ENCODE measurements at places on chromosomes 6 and 20.
A peak's percentile ranks its signal among the peaks of the same experiment; 100 is the strongest.

DNA sequence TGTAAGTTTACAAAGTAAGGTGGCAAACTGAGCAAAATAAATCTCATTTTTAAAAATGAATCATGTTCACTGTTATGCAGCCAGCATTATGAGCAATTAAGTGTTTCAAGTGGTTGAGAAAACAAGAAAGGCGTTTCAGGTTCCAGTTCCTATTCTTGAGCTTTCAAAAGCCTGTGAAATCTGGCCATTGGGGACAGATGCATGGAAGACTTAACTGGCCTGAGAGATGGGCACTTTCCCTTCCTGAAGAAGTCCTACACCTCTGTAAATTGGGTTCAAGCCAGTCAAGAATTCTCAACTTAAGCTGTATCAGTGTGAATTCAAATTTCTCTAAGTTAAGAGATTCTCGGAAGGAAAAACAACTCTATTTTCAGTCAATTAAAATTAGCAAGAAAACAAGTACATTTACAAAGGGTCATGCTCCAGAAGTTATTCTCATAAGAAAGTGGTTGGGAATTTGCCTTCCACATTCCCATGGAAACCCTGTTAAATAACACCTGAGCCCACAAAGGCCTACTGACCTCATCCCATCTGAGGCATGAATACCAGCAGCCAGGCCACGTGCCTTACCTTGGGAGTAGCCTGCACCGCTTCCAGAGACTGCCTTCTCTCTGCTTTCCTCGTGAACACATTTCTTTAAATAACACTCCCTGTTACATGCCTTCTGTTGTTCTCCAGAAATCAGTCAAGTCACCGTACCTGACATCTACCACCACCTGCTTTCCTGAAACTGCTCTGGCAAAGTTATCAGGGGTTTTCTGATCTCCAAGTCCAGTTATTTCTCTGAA is 19.4 kb downstream of the MAP3K5 start:
- ATAC-seq = peak; percentile 68

DNA sequence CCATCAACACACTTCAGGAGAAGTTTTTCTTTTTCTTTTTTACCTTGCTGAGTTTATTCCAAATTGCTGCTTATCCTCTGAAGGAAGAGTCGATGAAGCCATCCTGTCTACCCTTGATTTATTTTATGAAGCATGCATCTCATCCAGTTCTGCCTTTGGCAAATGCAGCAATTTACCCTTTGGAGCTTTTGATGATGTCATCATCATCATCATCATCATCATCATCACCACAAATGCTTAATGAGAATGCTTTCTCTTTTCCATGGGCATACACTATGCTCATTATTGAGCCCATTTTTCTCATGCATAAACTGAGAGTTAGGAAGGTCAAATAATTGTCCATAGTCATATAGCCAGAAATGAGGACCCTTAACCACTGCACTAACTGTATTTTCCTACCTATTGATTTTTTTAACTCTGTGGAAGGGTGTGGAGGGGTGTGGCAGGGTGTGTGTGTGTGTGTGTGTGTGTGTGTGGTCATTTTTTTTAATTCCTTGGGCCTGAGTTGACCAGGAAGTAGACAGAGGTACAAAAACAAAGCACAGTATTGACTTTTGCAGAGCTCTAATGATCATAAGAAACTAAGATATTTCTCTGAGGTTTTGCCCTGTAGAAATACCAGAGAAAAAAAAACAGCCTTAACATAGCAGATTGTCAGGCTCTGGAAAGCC is 82.8 kb downstream of the COL9A1 start:
- no peak for ATAC-seq

DNA sequence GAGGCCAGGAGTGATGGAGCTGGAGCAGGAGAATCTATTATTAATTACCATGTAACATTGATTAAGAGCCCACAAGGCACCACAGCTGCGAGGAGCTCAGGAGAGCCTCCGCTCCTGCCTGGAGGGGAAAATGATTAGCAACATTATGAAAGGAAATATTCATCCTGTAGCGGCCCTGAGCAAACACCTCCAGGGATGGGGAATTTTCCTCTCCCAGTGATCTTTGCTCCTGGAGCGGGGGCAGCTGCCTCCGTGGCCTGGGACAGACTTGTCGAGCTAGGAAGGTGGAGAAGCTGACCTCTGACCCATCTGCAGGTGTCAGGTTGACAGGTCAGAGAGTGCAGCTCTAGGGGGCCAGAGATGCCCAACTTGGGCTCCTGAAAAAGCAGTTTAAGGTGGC is 40.1 kb upstream of the SIRPA start:
- ATAC-seq = no peak

DNA sequence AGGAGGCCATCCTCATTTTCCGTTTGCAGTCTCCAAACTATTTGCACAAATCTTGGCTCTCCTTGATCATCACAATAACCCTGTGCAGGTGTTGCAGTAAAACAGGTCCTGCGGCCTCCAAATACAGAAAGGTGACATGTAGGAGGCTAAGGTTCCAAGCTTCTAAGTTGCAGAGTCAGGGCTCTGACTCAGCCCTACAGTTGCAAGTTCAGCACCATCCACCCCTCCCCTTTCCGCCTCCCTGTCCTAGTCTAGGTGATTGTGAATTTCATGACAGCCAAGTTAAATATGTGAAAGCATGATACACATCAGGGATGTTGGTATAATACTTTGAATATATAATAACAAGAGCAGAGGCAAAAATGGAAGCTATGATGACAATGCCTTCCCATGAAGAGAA is 317.3 kb upstream of the CDH4 start:
- no peak for ATAC-seq

DNA sequence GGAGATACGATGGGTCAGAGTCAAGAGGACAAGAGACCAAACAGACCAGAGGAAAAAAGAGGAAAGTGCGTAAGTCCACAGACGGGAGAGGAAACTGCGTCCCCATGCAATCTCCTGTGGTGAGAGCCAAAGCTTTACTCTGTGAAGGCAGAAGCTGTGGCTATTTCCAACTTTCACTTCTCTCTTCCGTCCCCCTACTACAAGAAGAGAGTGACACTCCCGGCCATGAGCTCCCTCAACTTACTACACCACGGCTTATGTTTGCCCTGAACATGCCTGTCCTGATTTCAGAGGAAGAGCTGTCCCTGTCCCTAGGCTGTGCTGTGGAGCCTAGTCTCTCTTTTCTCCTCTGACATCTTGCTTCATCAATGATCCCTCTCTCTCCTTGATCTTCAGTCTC is 11.5 kb upstream of the SSR1 start:
- peak; percentile 92 for ATAC-seq

- ATAC-seq = no peak
Observed at GRCh38 chr6:42200035-42200434, 5.3 kb upstream of the GUCA1B start.

- ATAC-seq = no peak
Observed at GRCh38 chr20:20793591-20793990, 81.1 kb upstream of the RALGAPA2 start.

DNA sequence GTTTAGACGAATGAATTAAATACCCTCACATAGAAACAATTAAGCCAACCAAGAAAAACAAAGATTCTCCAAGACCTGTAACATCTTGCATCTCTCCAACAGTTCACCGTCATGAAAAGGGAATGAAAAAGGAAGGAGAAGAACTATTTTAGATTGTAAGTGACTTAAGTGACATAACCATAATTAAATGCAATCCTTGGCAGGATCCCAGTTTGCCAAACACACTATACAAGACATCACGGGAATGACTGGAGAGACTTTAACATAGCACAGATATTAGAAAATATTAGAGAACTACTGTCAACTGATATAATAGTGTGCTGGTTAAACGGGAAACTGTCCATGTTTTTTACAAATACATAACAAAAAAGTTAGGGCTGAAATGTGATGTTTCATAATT is 22.2 kb downstream of the EPB41L2 start:
- no peak for ATAC-seq

- ATAC-seq = no peak
Observed at GRCh38 chr6:112468359-112468758, 121.2 kb downstream of the RFPL4B start.

DNA sequence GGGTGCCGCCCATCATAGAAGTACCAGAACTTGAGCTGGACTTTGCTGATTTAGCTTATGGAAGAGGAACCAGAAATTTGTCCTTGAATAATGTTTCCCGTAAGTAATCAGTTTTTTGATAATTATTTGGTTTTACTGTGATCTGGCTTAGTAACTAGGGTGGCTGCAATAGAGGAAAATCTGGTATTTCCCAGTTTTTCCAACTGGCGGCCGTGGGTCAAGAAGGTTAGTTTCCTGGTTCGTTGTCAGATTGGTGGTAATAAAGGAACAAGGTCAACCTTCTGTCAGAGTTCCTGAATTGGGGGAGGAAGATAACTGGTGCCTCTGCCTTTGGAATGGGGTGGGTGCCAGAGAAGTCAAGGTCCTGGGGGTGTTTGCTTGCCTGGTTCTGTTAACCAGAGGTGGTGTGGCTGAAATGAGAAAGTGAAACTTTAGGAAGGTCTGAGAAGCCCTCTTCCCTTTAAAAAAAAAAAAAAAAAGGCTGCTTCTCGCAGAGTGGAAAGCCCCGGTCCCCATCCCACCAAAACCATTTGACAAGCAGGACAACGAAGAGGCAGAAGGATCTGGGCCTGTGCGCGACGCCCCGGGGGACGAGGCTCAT is at the start of gene CALHM6:
Gene CALHM6 (plus strand): TSS at position 45 of the 601 bp plus-strand sequence. CDS start 555 bp downstream, at position 600.
- ATAC-seq = no peak

GRCh38 chr20:45935416-45936046 is 1.0 kb downstream of the PCIF1 start:
- ATAC-seq = peak; percentile 40

DNA sequence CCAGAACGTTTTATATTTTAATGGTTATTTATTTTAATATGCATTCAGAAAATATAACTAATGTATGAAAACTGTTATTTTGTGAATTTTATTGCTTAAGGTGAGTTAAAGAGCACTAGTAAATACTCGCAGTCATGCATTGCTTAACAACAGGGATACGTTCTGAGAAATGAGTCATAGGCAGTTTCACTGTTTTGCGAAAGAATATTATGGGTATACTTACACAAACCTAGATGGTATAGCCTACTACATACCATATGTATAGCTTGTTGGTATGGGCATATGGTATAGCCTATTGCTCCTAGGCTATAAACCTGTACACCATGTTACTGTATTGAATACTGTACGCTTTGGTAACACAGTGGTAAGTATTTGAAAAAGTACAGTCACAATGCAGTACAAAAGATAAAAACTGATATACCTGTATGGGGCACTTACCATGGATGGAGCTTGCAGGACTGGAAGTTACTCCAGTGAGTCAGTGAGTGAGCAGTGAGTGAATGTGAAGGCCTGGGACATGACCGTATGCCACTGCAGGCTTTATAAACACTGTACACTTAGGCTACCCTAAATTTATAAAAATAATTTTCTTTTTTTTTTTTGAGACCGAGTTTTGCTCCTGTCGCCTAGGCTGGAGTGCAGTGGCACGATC is 38.5 kb downstream of the ARFGEF2 start:
- ATAC-seq = no peak

DNA sequence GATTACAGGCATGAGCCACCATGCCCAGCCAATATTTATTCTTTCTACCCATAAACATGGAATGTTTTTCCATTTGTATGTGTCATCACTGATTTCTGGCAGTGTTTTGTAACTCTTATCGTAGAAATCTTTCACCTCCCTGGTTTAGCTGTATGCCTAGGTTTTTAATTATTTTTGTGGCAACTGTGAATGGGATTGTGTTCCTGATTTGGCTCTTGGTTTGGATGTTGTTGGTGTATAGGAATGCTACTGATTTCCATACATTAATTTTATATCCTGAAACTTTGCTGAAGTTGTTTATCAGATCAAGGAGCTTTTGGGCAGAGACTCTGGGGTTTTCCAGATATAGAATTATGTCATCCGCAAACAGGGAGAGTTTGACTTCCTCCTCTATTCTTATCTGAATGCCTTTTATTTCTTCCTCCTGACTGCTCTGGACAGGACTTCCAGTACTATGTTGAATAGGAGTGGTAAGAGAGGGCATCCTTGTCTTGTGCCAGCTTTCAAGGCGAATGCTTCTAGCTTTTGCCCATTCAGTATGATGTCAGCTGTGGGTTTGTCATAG is 198.6 kb downstream of the ZDHHC14 start:
- no peak for ATAC-seq

DNA sequence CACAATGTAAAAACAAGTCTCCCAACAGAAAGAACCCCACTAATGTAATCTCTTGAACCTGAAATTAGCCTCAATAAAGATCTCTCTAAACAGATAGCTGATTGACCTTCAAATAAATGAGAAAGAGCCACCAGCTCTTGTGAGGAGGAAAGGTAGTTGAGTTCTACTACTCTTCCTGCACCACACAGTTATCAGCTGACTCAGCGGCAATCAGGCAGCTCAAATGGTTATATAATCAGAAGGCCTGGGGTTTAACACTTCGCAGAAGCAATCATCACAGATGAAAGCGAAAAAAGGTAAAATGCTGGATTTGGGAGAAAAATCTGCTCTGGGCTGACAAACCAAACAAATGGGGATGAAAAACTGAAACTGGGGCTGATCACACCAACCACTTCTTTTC is 91.8 kb downstream of the CHD6 start:
- ATAC-seq = no peak

- ATAC-seq = no peak
Observed at GRCh38 chr6:88144637-88145297, 21.4 kb downstream of the CNR1 start.

- no peak for ATAC-seq
Observed at GRCh38 chr20:54353292-54353691, 122.1 kb upstream of the DOK5 start.

DNA sequence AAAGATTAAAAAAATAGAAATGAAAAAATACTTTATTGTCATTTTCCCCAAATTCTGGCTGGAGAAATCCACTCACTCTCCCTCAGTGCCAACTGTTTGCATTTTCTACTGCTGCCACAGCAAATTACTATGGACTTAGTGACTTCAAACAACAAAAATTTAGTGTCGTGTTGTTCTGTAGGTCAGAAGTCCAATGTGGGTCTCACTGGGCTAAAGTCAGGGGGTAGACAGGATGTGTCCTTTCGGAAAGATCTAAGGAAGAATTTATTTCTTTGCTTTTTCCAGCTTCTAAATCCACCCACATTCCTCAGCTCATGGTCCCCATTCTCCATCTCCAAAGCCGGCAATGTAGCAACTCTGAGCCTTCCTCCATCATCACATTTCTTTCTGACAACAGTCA is 453.3 kb downstream of the KIF16B start:
- ATAC-seq = no peak

GRCh38 chr6:165725201-165725600 is 62.2 kb upstream of the PDE10A start:
- ATAC-seq = no peak

GRCh38 chr6:149085557-149085938 is 232.0 kb upstream of the TAB2 start:
- ATAC-seq = no peak

GRCh38 chr6:143973097-143973966 is 34.7 kb downstream of the PLAGL1 start:
- ATAC-seq = no peak

Measured in stimulated activated memory B cell treated with anti-CD40 and anti-IgM and Interleukin-4, amounts not matched to agents 10 μg/mL and 1 μg/mL and 100 μg/mL, for 72 hours (primary cell).